A549 (cell line): ENCODE measurements at places on chromosomes 6 and 20.

- no peak for DNase-seq
Measured at GRCh38 chr6:7188492-7188891, 80.7 kb downstream of the RREB1 start.

- peak; percentile 19 for DNase-seq
Measured at GRCh38 chr6:12602951-12603672, 113.5 kb upstream of the PHACTR1 start.

GRCh38 chr6:138222901-138223546 is 4.7 kb upstream of the PBOV1 start:
- DNase-seq, result no peak

- DNase-seq, result no peak
Measured at GRCh38 chr6:127818149-127818548, 82.7 kb downstream of the THEMIS start.

DNA sequence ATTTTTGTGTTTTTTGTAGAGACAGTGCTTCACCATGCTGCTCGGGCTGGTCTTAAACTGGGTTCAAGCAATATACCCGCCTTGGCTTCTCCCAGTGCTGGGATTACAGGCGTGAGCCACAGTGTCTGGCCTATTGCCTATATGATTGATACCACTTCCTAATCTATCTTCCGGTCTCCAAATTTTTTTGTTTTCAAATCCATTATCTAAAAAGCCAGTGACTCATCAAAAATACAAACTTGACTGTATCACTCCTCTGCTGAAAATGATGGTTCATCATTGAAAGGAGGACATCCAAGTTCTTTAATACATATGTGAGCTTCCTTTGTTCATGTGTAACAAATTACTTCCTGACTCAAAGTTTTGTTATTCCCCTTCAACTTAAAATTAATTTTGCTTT is 35.5 kb downstream of the FAM8A1 start:
- DNase-seq, result no peak

GRCh38 chr6:52725535-52726192 is 37.6 kb downstream of the GSTA2 start:
- peak; percentile 71 for DNase-seq

GRCh38 chr6:5869261-5869660 is 137.5 kb downstream of the NRN1 start:
- DNase-seq, result no peak

DNA sequence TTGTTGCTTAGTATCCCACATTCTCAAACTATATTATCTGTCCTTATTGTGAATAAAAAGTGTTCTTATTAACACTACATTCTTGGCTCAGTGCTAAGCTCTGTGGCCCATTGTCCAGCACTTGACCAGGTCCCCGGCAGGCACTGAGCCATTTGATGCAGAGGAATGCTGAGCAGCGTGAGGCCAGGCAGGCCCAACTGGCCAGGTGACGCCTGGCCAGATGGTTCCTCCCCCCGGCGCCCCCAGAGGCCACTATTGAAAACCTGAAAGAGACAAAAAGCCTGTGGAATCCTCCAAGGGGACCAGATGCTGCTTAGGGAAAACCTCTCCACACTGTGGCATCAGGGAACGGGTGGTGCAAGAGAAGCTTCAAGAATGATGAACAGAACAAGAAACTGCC is 597.5 kb upstream of the JAG1 start:
- peak; percentile 44 for DNase-seq

DNA sequence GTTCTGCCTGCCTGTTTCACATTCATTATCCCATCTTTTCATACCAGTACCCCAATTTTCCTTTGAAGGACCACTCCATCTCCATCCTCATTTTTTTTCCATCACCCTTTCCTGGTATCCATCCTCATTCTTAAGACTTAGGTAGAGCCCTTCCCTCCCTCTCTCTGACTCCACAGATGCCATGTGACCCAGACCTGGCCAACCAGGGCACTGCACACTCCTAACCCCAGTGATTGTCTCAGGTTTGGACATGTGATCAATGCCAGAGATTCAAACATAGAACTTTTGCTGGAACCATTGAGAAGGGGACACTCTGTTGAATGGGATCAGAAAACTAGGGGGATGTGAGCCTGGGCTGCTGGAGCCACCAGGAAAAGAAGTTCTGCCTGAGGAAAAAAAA is 39.1 kb upstream of the NFATC2 start:
- no peak for DNase-seq

DNA sequence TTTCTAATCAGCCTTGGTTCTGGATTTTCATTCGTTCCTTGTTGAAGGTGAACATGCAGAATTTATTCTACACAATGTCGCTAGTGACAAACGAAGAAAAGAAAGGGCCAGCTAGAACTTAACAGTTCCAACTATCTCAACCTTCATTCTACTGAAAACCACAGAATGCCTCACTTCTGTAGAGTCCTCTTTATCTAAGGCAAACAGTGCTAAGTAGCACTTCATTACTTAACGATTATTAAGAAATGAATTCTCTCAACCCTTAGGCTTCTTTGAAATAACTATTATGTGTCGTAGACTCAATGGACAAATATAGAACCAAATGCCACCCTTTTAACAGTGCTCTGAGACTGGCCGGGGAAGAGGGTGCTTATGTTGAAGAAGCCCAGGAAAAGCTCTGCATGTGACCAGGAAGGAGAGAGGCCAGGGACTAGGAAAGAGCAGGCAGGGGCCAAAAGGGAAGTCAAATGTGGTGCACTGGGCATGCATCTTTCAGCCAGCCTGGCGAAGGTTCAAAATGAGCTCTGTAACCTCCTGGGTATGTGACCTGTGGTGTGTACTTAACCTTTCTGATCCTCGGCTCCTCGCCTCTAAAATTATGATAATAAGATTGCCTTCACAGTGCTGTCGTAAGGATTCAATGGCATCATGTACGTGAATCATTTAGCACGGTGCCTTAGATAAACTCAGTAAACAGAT is 55.4 kb upstream of the BMP2 start:
- DNase-seq, result no peak

DNA sequence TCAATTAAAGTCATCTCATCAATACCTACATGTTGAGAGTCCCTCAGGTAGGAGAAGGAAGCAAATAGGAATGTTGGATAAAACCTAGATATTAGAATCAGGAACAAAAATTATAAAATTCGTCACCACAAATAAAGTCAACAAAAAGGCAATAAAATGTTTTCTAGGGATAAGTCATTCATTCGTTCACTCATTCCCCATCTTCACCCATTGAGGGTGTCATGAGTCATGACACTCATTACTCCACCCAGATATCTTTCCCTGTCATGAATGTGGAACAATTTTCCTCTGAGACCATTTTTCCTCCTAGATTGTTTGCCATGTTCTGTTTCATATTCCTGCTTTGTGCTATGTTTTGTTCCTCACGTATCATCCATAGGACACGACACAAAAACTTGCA is 50.9 kb upstream of the OLIG3 start:
- no peak for DNase-seq

GRCh38 chr6:156925718-156926607 is 148.8 kb downstream of the ARID1B start:
- DNase-seq, result no peak

GRCh38 chr20:14064921-14065320 is 69.6 kb downstream of the MACROD2 start:
- DNase-seq, result no peak

DNA sequence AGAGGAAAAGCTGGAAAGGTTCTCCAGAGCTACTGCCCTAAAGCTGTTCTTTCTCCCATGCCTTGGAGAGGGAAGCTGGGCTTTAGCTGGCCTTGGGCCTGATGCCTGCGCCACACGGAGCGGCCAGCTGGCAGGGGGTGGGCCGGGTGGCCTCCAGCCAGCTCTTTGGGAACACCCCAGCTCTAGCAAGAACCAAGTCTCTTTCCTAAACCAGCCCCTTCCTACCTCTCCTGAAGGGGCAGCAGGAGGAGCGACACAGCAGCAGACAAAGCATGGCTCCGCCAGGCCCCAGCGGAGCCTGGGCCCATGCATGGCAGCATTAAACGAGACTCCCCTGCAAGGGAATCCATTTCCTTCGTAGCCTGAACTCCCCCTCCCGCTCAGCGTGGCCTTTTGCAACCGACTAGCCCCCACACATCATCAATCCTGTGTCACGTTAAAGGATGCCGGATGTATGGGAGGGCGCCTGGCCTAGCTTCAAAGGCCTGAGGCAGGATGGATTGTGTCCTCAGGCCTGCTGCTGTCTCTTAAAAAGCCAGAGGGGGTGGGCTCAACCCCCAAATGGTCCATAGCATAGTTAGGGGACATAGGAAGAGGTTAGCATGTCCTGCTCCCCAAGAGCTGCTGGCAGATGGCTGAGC is 14.0 kb downstream of the MRPS18A start:
- DNase-seq, result no peak
